Cerebellar cortex (tissue), 1 donor: ENCODE measurements at places on chromosomes 7 and 10.

DNA sequence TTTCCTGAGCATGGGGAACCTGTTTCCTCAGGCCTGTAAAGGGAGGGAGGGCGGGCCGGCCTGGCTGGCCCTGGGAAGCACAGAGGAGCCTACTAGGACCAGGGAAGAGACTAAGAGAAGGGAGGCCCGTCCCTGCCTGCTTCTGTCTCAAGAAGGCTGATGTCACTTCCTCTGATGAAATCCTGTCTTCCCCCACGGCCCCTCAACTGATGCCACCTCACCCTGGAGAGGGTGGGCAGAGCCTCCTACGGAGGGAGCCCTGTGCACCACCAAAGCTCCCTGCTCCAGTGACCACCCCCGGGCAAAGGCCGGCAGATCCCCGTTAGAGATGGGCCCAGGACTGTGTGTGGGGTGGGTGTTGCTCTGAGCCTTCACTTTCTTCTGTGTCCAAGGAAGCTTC, 1.0 kb upstream of the PILRA start:
- DNase-seq: no peak

- no peak for DNase-seq
These were observed 17.8 kb upstream of the INSIG1 start for GRCh38 chr7:155279787-155280445.

GRCh38 chr10:62554632-62555199, 180.5 kb downstream of the ZNF365 start:
- DNase-seq: peak; percentile 52

DNA sequence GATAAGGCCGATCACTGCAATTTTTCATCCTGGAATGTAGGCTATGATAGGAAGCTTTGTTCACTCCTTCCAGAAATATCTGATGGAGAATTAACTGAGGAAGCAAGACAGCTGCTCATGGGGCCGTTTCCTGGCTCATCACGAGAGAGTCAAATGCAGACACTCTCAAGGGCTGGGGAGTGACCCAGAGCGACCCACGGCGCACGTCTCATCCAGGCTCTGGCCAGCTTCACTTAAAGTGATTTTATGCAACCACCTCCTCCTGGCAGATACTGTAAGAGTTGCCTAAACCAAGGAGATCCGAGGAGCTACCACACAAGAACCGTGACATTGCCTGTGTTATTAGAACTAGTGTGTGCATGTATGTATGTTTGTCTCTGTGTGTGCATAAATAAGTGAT, 530.8 kb downstream of the TCERG1L start:
- DNase-seq: no peak
